ENCODE measurements at places on chromosomes 11 and 22.

GRCh38 chr11:105719073-105719822, 109.4 kb downstream of the GRIA4 start:
- no peak for DNase-seq

DNA sequence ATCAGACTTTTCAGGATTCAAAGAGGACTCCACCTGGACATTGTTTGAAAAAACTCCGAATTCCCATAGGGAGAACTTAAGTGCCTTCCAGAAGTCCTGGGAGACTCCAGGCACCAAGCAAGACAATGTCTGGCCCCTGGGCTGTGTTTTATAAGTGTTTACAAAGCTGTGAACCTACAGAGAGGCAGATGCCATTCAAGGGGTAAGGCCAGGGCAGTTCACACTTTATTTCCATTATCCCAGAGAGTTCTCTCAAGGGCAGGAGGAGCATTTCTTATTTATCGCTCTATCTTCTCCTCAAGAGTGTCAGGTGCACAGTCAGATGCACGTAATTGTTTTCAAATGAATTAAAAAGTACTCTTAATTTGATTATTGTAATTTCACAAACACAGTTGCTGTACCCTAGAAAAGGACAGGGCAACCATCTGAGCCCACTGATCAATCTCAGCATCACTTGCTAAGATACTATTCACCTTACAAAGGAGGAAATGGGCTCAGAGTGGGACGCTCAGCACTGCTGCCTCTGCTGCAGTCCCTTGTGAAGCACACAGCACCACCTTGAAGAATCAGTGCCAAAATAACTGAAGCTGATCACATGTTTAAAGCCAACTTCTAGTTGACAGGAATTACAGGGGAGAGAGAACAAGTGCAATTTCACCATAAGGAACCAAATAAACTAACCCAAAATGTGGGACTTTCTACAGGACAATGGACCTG, 35.0 kb downstream of the RASSF10 start:
- no peak for DNase-seq

- no peak for DNase-seq
Observed at GRCh38 chr11:68441466-68442230, 18.9 kb upstream of the PPP6R3 start.

- DNase-seq, result no peak
Observed at GRCh38 chr11:15805726-15806125, 550.6 kb downstream of the SOX6 start.

DNA sequence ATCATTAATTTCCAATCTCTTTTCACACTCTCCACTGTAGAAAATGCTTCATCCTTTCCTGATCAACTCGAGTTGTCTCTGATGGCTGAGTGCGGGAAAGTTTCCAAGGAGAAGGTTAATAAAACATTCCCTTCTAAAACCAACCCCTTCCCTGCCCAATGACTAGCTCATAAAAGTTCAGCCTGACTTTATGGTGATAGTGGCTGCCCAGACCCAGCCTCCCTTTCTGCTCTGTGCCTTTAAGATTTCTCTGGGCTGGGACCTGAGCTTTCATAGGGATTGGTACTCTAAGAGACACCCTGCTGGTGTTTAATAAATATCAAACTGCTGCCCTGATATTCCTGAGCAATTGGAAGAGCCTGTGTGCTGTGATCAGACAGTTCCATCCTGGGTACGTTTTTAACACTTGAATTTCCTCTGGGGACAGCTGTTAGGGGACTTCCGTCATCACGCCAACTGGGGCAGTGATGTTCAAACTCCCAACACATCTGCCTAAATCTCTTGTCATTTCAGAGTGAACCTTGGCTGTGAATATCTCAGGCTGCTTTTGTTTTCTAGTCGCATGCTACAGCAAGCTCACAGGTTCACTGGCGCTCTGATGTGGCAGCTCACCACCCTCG, 195.0 kb upstream of the KIRREL3 start:
- DNase-seq, result no peak

GRCh38 chr11:66367561-66368312, 3.8 kb downstream of the SLC29A2 start:
- no peak for DNase-seq

- DNase-seq, result no peak
Observed at GRCh38 chr11:43278193-43278956, 33.4 kb upstream of the API5 start.

GRCh38 chr11:100823360-100823759, 136.3 kb downstream of the ARHGAP42 start:
- no peak for DNase-seq

DNA sequence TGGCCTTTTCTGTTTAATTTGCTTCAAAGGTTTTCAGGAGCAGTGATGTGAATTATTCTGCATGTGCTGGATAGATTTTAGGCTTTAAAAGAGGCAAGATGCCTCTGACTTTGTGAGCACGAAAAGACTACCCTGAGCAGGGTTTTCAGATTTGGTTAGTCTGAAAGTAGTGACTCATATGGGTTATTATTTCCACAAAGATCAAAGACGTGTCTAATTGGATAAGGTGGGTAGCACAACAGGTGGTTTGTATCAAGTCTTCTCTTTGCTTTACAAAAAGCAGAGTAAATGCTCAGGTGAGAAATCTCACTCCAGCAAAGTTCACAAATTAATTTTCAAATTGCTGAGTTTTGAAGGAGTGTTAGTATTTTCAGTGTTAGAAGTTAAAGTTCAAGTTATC, 37.6 kb upstream of the DBX1 start:
- DNase-seq, result no peak

DNA sequence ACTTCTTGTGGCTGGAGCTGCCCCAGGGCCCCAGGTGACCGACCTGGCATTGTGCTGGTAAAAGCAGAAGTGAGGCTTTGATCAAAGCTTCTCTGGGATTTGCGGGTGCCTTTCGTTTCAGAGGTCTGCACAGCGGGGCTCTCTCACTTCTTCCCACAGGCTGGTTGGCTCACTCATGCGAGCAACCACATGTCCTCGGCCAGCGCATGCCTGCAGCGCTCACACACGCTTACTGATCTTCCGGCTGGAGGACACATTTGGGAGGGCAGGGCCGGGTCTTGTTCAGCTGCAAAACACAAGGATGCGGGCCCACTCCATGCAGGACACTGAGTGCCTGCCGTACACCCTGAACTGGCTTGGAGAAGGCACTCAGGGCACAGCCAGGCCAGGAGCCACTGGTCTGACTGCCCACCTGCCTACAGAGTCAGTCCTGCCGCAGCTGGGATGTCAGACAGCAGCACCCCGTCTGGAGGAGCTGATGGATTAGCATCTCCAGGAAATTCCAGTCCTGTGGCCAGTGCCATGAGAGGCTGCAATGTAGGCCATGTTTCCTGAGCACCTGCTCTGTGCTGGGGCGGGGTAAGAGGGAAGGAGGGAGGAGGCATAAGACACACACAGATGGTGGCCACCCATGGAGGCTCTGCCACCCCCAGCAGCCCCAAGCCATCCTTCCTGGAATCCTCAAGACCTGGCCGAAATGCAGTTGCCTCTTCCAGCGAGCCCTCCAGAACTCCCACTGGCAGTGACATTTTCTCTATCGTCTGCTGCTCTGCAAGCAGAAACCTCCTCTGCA, 1383.2 kb downstream of the BRD1 start:
- no peak for DNase-seq

GRCh38 chr11:131689049-131689925, 318.9 kb downstream of the NTM start:
- DNase-seq, result no peak

- no peak for DNase-seq
Observed at GRCh38 chr11:15476371-15476917, 361.7 kb downstream of the INSC start.

- no peak for DNase-seq
Observed at GRCh38 chr22:37726241-37726887, 29.5 kb downstream of the TRIOBP start.

DNA sequence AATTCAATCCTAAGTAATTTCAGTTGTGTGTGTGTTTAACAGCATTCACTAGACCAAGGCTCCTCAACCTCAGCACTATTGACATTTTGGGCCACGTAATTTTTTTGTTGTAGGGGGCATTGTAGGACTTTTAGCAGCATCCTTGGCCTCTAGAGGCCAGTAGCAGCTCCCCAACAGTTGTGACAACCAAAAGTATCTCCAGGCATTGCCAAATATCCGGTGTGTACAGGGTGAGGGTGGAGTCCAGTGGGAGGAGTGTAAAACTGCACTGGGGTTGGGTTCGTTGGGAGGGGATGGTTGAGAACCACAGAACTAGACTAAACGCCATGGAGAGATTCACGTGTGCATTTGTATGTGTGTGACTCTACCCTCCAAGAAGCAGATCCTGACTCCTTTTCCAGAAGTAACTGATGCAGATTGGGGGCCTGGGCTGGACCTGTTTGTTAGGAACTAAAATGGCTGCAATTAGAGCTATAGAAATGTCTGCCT, 5.9 kb upstream of the PHF21A start:
- peak; percentile 22 for DNase-seq

DNA sequence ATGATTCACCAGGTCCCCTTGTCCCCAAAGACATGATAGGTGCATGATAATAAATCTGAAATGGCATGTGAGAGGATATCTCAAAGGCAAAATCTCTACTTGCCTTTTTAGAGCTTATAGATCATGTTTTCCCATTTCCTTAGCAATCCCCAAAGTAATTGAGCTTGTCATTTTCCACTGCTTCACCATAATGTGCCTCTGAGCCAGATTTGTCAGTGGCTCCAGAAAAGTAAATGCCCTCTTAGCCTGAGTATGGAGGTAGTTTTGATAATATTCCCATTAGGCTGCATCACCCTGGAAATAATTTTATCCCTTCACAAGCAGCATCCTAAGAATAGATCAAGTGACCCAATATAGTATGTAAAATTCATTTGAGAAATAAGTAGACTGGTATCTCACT, 36.7 kb upstream of the ADSL start:
- DNase-seq, result no peak

DNA sequence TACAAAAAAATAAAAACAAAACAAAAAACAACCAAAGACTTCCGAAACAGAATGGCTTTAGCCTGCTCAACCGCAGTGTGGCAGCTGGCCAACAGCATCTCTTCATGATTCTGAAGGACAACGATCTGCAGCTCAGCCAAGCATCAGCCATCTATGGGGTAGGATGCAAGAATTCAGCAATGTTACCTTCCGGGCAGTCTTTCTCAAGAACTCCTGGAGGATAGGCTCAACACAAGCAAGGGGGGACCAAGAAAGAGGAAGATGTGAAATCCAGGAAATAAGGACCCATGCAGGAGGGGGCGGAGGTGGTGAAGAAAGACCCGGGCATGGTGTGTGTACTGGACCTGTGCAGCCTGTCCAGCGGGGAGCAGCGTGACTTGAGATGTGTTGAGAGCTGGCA, 3.5 kb upstream of the TSPO start:
- no peak for DNase-seq

DNA sequence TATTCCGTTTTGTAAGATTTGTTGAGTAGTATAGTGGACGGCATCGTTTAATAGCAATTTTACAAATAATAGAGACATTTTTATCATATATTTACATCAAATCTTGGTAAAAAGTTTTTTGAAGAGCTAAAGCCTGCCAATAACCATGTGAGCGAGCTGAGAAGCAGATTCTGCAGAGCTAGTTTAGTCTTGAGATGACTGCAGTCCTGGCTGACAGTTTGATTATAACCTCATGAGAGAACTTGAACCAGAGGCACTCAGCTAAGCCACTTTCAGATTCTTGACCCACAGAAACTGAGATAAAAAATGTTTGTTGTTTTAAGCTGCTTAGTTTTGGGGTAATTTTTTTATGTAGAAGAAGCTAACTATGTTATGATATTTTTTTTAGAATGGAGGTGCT, 78.9 kb downstream of the PDE3B start:
- no peak for DNase-seq

GRCh38 chr22:39092111-39092862, 4.8 kb upstream of the APOBEC3H start:
- no peak for DNase-seq

DNA sequence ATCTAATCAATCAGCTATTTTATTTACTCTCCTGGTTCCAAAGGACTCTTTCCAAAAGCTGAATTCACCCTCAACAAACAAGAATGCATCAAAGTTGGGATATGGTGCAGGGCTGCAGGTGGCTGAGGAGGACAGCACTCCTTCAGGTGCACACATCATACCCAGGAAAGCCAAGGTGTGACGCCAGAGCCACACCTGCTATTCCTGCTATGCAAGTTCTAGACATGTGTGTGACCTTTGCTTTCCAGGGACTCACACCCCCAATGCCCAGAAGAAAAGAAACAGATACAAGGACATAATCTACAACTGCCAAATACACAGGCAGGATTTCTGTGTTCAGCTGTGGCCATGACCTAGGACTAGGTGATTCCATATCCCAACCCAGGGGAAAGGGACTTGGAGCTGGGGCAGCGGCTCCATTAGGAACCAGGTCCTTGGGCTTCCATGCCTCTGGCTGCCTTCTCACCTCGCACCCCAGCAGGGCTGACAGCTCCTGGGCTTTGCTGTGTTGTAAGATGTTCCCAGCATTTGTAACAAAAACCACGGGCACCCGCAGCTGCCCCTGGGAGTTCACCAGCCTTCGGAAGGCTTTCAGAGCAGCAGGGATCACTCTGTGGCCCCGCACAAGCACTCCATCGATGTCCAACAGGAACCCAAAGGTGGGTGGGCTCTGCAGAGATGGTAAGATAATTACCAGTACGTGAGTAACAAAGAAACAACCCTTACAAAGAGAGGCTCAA, 9.8 kb downstream of the HDHD5 start:
- DNase-seq, result no peak

DNA sequence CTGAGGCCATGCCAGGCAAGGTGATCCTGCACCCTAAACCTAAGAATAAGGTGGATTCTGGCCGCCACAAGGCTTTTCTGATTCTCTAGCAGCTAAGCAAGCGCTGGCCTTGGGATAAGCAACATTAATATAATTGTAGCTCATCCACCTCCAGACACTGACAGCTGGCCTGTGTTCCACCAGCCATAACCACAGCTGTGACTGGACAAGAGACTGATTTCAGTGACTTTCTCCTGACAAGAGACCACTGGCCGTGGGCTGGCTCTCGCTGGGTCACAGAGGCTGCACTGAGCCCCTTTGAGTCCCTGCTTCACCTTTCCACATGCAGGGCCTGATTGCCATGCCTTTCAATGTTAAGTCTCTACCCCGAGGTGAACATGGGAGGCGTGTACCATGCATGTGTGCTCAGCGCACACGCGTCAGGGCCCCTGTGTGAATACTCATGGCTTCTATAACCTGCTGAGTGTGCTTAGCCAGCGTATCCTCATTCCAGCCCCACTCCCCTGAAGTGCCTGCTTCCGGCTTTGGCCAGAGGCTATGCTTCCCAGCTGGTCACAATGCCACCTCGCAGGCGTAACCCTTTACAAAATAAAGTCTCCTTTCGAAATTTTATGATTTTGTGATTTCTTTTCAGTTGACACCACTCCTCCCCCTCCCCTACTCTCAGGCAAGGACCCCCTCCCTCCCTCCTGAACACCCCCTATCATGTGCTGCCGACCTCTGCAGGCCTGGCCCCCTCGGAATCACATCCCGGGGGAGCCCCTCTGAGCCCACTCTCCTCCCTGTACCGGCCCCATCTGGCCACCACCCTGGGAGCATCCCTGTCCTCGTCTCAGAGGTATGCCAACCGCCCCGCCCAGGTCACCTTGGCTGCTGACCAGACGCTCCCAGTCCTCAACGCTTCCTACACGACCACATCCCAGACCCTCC, 128.1 kb downstream of the CTTN start:
- no peak for DNase-seq

GRCh38 chr11:3626250-3626960, 15.4 kb downstream of the ART5 start:
- no peak for DNase-seq
